ENCODE measurements at places on chromosomes 11 and 22.
A peak's percentile ranks its signal among the peaks of the same experiment; 100 is the strongest.

- DNase-seq = no peak
Observed at GRCh38 chr11:117654281-117655255, 142.4 kb downstream of the DSCAML1 start.

DNA sequence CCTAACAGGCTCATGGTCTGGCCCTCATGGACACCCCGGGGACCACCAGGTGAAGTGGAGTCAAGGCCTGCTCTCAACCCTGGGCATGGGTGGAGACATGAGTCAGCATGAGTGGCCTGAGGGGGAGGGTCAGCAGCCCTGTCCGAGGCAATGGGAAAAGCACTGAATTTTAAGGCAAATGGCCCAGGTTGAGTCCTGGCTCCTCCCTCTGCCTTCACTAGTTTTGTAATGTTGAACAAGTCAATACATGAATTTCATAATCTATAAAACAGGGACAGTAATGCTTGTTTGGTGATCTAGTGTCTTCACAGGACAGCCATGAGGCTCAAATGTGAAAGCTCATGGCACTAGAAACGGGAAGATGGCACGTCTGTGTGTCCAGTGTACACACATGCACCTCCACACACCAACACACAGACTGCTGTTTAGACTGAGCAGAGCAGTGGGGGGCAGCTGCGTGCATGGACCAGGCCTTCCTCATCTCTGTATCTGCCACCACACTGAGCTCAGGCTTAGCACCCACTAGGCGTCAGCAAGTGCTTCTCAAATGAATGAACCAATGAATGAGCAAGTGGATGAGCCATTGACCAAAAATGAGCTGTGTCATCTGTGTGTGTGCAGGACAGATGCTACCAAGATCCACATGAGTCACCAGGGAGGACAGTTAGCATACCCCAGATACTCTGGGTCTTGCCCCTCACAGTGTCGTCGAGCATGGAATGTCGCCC lies 63.4 kb downstream of the NRXN2 start:
- no peak for DNase-seq

DNA sequence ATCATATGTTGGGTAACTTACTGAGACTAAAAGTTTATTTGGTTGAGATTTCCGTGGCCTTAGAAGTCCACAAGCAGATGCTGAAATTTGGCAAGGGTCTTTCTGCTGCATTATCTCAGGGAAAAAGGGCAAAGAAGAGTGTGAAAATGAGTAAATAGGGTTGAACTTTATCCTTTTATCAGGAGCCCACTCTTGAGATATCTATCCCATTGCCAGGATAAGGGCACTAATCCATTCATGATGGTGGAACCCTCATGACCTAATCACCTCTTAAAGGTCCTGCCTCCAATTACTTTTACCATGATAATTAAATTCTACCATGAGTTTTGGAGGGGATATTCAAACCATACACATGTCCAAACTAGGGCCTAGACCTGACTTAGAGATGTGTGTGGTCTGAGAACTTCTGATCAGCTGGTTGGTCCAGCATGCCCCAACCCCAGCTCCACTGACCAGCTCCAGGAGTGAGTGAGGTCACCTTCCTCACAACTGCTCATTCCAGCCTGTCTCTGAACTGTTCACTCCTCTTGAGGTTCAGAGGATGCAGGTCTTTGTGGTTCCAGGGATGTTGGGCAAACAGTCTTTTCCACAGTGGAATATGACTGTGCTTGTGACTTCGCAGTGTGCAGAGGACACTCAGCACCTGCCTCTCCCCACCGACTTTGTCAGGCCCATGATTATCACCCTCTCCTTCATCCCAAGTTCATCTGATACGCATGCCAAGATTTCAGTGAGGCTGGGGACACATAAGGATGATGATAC lies 130.1 kb upstream of the TOP3B start:
- no peak for DNase-seq

GRCh38 chr11:19460718-19461405 lies 220.1 kb upstream of the E2F8 start:
- no peak for DNase-seq

DNA sequence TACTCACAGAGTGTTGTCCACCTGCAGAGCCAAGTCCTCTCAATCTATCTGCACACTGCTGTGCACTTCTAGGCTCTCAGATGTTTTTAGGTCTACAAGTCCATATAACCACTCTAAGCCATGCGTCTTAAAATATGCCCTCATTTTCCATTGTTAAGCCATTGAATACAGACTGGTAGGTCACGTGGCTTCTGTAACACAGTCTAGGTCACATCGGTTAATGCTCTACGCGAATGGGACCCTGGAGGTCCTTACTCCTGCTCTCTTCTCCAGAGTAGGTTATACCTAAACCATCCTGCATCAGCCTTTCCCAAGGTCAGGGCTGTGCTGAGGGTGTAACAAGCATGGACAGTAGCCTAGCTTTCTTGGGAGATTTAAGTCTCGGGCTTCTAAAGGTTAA lies 819 bp downstream of the JAML start:
- DNase-seq = no peak

DNA sequence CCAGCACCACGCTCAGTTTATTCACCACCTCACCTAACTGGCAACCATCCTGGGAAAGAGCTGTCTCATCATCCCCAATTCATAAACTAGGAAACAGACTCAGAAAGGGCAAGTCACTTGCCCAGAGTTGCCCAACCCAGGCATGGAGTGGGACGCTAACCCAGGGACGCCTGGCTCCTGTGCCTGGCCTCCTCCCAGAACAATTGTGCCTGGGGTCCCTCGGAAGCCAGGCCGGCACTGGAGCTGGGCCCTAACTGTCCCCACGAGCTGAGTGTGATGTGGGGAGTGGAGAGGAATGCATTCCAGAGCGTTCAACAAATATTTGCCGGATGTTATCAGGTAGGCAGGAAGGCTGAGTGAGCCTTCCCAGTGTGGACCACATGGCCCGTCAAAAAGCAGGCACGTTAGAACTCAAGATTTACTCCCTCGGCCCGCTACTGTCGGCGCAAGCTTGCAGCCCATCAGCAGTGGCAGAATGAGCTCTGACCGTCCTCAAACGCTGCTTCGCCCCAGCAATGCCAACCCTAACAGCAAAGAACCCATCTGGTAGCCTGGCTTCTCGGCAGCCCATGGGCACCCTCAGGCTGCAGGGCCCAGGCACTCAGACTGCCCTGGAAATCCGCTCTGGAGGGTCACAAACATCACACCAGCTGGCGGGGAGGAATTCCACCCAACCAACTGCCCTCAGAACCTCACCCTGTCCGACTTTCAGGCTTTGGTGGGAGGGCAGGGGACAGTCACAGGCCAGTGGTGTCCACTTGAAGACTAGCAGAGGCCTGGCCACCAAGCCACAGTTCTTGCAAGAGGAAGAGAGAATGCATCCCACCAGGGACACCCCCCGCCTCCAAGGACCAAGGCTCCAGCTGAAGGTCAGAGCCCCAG lies 35.6 kb downstream of the MYH9 start:
- no peak for DNase-seq

GRCh38 chr22:23183061-23183698 lies 2.9 kb downstream of the BCR start:
- DNase-seq = no peak

- no peak for DNase-seq
Observed at GRCh38 chr22:41094041-41094593, 1.7 kb downstream of the EP300 start.

- DNase-seq = peak; percentile 65
Observed at GRCh38 chr22:30308518-30309230, 18.1 kb downstream of the TBC1D10A start.

- DNase-seq = no peak
Observed at GRCh38 chr22:40878922-40879321, 17.0 kb upstream of the DNAJB7 start.

- DNase-seq = no peak
Observed at GRCh38 chr11:4181782-4182721, 87.5 kb downstream of the RRM1 start.

DNA sequence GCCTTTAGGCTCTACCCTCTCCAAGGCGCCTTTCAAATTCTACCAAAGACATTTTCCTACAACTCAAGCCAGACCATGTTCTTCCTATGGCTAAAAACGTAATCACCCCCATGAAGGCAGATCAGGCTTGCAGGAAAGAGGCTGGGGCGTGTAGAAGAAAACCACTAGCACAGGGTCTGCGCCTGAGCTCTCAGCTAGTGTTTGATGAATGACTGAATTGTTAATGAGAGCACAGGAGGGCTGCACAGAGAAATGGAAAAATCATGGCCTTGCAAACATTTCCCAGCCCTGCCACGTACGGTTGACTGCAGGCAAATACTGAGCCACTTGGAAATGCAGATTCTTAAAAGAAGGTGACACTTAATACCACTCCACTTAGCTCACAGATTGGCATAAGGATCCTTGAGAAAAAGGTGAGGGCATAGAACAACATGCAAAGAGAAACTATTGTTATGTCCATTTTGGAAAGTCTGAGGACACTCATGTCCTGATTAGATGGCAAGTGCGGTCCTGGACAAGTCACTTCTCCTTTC lies 148.6 kb downstream of the NXPE2 start:
- DNase-seq = no peak

DNA sequence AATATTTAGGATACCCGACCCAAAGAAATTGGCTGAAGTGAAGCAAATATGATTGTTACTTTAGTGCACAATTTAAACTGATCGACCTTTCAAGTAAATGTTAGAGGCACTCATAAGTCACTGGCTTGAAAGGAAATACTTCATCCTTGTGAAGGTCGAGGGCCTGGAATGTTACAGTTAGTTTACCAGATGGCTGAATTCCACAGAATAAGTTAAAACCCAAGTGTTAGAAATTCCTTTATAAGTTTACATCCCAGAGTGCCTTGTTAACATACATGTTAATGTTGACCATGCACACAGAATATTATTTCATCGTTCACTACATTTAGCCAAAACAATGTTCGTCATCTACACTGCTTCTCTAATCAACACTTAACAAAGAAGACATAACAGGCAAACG lies 235.5 kb upstream of the ANO3 start:
- DNase-seq = no peak

GRCh38 chr22:32355760-32356159 lies 1.9 kb upstream of the RFPL3 start:
- DNase-seq = no peak

- DNase-seq = no peak
Observed at GRCh38 chr11:38788561-38788960, 2190.5 kb upstream of the RAG2 start.

- DNase-seq = no peak
Observed at GRCh38 chr11:120985718-120986569, 38.0 kb upstream of the TBCEL start.

GRCh38 chr11:57776031-57776521 lies 14.5 kb downstream of the CTNND1 start:
- no peak for DNase-seq

DNA sequence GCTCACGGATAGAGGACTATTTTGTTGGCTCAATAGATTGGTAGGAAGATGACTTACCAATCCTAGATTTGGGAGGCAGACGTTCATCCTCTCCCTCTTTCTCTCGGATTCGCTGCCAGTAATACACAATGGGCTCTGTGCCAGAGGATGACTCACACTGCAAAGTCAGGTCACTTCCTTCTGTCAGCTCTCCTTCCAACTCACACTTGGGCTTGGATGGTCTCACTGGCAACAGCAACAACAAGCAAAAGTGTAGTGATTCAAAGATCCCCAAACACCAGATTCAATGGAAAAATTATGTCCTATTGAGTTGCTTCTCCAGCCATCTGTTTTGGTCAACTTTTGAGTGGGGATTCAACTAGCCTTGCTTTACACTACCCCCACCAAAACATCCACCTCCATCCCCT lies 21.7 kb upstream of the HSPA8 start:
- no peak for DNase-seq

DNA sequence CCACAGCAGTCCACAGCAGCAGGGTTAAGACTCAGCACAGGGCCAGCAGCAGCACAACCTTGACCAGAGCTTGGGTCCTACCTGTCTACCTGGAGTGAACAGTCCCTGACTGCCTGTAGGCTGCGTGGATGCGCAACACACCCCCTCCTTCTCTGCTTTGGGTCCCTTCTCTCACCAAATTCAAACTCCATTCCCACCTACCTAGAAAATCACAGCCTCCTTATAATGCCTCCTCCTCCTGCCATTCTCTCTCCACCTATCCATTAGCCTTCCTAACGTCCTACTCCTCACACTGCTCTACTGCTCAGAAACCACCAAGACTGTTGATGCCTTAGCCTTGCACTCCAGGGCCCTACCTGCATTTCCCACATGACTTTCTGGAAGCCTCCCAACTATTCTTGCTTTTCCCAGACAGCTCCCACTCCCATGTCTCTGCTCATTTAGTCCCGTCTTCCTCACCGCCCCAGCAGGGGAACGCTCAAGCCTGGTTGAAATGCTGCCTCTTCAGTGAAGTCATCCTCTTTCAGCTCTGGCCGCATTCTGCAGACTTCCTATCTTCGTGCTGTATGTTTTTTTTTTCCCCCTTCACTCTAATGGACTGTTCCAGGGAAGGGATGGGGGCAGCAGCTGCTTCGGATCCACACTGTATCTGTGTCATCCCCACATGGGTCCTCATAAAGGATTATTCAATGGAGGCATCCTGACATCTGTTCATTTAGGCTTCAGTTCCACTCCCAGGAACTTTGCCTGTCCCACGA lies 3.3 kb downstream of the IL18BP start:
- no peak for DNase-seq

GRCh38 chr11:90512846-90513245 lies 290.0 kb upstream of the CHORDC1 start:
- DNase-seq = no peak

DNA sequence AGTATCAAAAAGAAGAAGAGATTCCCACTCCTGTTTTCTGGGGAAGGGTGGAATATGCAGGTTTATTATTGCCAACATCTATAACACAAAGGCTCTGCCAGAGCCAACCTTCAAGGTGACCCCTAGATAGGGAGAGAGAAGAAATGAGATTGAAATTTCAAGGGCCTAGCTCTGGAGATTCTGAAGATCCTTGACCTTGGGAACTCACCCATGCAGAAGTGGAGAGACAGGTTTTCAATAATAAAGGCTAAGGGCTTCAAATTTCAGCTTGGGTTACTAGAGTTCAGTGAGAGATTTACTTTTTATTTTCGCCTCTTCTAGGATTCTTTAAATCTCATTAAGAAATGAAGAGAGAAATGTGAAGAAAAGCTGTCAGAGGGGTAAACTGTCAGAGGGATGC lies 98.4 kb downstream of the CD44 start:
- no peak for DNase-seq

DNA sequence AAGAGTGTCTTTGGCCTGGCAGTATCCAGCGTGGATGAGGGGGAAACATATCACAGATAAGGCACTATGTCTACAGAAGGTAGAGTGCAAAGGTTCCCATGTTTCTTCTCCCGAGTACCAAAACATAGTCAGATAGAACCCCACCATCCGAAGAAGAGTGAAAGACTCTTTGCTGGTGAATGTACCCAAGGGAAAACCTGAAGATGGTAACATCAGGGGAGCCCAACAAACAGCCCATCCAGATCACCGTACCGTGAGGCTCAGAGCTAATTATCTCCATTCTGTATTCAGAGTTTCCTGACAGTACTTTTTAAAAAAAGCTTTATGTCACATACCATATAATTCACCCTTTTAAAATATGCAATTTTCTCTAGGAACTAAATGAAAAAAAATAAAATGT lies 44.4 kb downstream of the RAB30 start:
- no peak for DNase-seq
